ENCODE measurements at places on chromosomes 16 and 17.

DNA sequence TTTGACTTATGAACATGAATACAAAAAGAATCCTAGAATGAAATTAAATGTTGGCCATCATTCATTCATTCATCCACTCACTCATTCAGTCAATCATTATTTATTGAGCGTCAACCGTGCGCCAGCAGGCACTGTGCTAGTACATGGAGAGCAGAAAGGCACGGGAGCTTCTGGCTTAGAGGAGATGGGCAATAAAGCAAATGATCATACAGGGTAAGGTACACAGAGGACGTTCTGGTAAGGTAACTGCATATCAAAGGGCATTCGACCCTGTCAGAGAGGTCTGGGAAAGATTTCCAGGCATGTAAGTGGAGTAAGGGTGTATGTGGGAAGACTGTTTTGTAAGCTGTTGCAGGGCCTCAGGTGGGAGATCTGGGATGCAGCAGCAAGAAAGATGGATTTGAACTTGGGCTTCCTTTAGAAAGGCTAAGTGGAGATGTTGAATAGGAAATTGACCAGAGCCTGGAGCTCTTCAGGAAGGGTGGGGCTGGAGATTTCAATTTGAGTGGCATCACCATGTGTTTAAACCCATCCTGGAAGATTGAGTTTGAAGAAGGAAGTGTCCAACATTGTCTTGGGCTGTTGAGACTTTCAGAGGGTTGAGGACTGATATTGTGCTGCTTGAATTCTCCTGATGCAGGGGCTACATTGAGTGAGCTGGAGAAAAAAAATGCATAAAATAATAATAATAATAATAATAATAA, 2.8 kb upstream of the MSI2 start:
- no peak for DNase-seq

DNA sequence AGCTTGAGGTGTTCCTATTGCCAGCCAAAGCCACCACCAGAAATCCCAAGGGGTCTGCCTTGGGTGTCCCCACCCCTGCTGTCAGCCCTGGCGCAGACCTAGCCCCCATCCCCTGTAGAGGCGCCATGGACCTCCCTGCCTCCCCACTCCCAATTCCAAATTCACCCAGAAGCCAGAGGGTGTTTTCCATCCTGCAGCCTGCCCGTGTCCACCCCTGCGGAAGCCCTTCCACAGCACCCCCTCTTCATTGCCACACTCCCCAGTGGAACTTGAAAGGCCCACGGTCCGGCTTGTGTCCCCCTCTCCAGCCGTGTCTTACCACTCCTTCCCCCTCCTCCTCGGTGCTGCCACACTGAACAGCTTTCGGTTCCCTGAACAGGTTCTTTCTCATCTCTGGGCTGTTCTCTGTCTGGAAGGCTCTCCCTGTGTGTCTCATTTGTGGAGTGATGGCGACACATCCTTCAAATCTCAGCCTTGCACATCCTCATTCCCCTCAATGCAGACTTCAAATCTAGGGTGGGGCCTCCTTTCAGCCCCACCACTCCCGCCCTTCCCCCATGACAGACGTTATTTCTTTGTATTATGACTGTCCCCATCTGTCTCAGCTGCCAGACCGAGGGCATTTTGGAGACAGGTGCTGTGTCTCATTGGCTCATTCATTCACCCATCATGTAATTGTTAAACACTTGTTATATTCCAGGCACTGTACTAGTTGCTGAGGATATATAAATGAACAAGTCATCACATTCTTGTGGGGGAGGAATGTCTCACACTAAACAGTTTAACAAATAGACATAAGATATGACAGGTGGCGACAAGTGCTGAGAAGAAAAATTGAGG, 36.3 kb downstream of the ADGRG5 start:
- no peak for DNase-seq

DNA sequence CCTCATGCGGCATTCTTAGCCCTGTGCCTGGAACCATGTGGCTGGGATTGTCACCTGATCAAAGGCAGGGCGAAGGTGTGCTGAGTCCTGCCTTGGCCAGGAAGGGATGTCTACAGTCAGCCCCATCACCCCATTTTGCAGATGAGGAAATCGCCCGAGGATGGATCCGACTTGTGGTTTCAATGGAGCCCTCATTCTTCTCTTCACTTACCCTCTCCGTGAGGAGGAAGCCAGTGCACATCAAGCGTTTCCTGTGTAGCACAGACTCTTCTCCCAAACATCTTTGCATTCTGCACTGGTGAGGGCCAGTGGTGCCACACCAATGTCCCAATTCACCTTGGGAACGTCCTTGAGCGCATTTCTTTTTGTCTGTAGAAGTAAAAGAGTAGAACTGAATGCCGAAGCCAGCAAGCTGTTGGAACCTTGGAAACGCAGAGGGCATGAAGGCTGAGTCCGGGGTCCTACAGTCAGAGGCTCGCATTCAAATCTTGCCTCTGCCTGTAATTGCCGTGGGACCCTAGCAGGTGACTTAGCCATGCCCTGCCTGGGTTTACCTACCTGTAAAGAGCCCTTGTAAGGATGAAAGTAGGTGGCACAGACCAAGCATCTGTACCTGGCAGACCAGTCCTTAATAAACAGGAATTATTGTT, 85.4 kb downstream of the IRF8 start:
- no peak for DNase-seq

- DNase-seq = peak; percentile 75
Observed at GRCh38 chr16:67163164-67163998, 1.2 kb upstream of the HSF4 start.

DNA sequence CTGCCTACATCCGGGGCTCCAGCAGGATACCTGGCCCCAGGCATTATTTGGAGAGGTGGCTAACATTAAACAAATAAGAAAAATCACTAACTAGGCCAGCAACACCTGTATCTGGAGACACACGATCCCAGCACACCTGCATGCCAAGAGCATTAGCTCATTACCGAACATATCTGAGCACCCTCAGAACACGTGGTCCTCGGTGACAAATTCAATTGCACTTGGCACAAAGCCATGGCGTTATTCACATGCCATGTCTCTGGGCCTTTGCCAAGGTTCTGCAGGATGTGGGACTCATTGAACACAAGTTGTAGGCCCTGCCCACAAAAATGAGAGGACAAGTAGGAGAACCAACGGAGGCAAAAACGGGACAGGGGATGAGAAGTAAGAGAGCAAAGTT, 552.3 kb downstream of the TOX3 start:
- no peak for DNase-seq

DNA sequence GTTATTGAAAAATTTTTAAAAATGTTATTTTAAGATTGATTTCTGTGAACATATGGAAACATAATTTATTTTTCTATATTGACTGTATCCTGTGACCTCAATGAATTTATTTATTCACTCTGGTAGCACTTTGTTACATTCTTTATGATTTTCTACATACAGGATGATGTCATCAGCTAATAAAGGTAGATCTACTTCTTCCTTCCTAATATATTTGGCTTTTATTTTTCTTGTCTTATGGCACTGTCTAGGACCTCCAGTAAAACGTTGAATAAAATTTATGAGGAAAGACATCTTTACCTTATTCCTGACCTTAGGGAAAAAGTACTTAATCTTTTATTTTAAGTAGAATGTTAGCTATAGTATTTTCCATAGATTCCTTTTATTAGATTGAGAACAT, 78.8 kb upstream of the MAF start:
- no peak for DNase-seq

DNA sequence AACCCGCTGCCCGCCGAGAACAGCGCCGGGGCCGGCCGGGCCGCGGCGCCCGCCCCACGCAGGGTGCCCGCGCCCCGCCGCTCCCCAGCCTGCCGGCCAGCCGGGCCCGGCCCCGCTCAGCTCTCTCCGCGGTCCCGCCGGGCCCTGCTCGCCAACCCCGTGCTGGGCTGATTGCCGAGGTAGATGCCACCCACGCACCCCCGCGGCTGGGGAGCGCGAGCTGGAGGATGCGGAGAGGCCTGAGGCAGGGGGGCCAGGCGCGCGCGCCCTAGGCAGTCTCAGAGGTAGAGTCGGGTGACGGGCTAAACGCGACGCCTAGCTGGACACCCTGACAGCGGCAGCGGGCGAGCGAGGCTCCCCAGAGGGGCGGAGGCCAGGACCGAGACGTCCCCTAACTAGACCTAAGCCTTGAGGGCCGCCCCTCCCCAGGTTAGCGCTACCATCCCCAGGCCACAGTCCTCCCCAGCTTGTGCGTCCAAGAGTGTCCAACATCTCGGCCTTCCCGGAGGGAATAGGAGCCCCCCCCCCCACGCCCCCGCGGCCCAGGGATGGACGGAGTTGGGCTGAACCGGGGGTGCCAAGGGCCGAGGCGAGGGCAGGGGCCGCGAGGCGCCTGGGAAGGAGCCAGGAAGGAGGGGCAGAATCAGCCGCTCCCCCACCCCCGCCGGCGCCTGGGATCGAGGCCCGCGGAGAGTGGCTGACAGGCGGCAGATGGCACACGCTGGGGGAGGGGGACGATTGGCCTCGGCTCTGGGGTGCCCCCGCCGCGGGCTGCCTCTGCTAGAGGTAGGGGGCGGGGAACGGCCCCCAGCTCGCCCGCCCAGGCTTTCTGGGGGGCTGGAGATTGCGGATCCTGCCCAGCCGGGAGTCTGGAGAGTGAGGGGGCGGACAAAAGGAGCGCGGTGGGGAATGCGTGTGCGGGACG, 2.5 kb upstream of the ZNF423 start:
- DNase-seq = peak; percentile 25

- no peak for DNase-seq
Observed at GRCh38 chr16:86048221-86048620, 149.3 kb downstream of the IRF8 start.

Measured in midbrain (tissue), 1 donor.